Articular chondrocyte of knee joint (primary cell): ENCODE measurements at places on chromosomes 11 and 22. TPM values are rescaled to one million over a fixed set of nuclear protein-coding genes. Genes with fewer than 3 reads are reported as not detected.

The MLC1 gene
- not detected in 2 replicates for total RNA-seq

The ART1 gene
- not detected in 2 replicates for total RNA-seq

The OR56B4 gene
- not detected in 2 replicates for total RNA-seq

The OR52M1 gene
- total RNA-seq: not detected in 2 replicates

The CARD18 gene
- not detected in 2 replicates for total RNA-seq

The ENTHD1 gene
- under 0.01 TPM in 1 of 2 replicates, not detected in the other for total RNA-seq

The SCGB1A1 gene
- not detected in 2 replicates for total RNA-seq

The BTBD10 gene
- total RNA-seq: 41.3 and 51.8 TPM in 2 replicates

The TRPM5 gene
- total RNA-seq: not detected in 2 replicates

The GAS2L1 gene
- 8.0 and 9.2 TPM in 2 replicates for total RNA-seq

The SLC7A4 gene
- total RNA-seq: not detected in 2 replicates

The CNGA4 gene
- 0.13 TPM in 1 of 2 replicates, not detected in the other for total RNA-seq

The MMP1 gene
- 13.7 and 21.8 TPM in 2 replicates for total RNA-seq

The ACCS gene
- 13.0 and 14.8 TPM in 2 replicates for total RNA-seq

The DCHS1 gene
- 13.7 and 17.4 TPM in 2 replicates for total RNA-seq

The PRR33 gene
- total RNA-seq: under 0.01 TPM in 1 of 2 replicates, not detected in the other

The OTOG gene
- not detected in 2 replicates for total RNA-seq

The SLC5A1 gene
- total RNA-seq: not detected in 2 replicates

The FREY1 gene
- 1.2 and 2.2 TPM in 2 replicates for total RNA-seq

The SMC1B gene
- total RNA-seq: under 0.01 TPM in 1 of 2 replicates, not detected in the other

The PTPRCAP gene
- total RNA-seq: 0.11 and 0.26 TPM in 2 replicates

The UBQLNL gene
- total RNA-seq: 0.39 and 0.65 TPM in 2 replicates

The ATP5MG gene
- total RNA-seq: 40.5 and 45.1 TPM in 2 replicates

The DNAJB7 gene
- total RNA-seq: 0.11 TPM in 1 of 2 replicates, not detected in the other

The ACTN3 gene
- under 0.01 and 0.11 TPM in 2 replicates for total RNA-seq

The MS4A3 gene
- total RNA-seq: not detected in 2 replicates

The TYR gene
- total RNA-seq: not detected in 2 replicates

The MOV10L1 gene
- total RNA-seq: under 0.01 and 0.43 TPM in 2 replicates

The MISFA gene
- 0.43 and 0.78 TPM in 2 replicates for total RNA-seq

The ANGPTL5 gene
- 60.3 and 110 TPM in 2 replicates for total RNA-seq

The PPP1R14B gene
- 104 and 126 TPM in 2 replicates for total RNA-seq

The BET1L gene
- total RNA-seq: 22.0 and 23.9 TPM in 2 replicates

The HSPB2 gene
- total RNA-seq: 1.7 and 2.2 TPM in 2 replicates

The ZP1 gene
- total RNA-seq: not detected in 2 replicates

The BTBD18 gene
- total RNA-seq: not detected in 2 replicates

The B4GALNT4 gene
- total RNA-seq: 0.52 and 0.65 TPM in 2 replicates

The CENATAC gene
- total RNA-seq: 34.0 and 46.0 TPM in 2 replicates

The MFNG gene
- total RNA-seq: 0.39 and 0.86 TPM in 2 replicates

The TPCN2 gene
- 14.1 and 20.6 TPM in 2 replicates for total RNA-seq

The OR52I1 gene
- not detected in 2 replicates for total RNA-seq

The TMEM109 gene
- 40.5 and 61.5 TPM in 2 replicates for total RNA-seq

The IFITM10 gene
- total RNA-seq: 5.5 and 9.5 TPM in 2 replicates

The XKR3 gene
- not detected in 2 replicates for total RNA-seq

The AIP gene
- total RNA-seq: 35.5 and 38.2 TPM in 2 replicates

The KCTD14 gene
- 1.7 and 3.7 TPM in 2 replicates for total RNA-seq

The NPAT gene
- 22.7 and 28.9 TPM in 2 replicates for total RNA-seq

The MMP8 gene
- 0.22 TPM in 1 of 2 replicates, not detected in the other for total RNA-seq

The DSCAML1 gene
- not detected in 2 replicates for total RNA-seq

The VWCE gene
- 0.86 and 1.3 TPM in 2 replicates for total RNA-seq

The CXCR5 gene
- total RNA-seq: under 0.01 TPM in 1 of 2 replicates, not detected in the other
